ENCODE measurements at places on chromosomes 3 and 15.
A peak's percentile ranks its signal among the peaks of the same experiment; 100 is the strongest.

GRCh38 chr3:156176629-156177210, 56.3 kb downstream of the KCNAB1 start:
- no peak for DNase-seq

GRCh38 chr3:65783117-65783516, 255.6 kb downstream of the MAGI1 start:
- no peak for DNase-seq

DNA sequence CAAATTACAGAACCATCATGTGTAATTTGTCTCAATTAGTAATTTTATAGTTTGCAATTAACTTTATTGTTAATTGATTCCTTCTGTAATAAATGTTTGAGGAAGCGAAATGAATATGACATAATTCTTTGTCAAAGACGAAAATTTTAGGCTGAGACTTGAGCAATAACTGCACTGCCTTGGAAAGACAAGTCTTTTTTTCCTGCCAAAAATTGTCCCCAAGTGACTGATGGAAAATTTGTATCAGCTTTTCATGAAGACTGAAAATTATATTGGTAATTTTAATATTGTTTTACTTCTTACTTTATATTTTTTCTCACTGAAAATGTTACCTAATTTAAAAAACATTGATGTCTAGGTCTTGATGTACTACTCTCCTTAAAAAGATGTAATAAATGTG, 622.6 kb downstream of the NLGN1 start:
- DNase-seq: no peak

GRCh38 chr15:56524915-56525314, 60.0 kb upstream of the MNS1 start:
- DNase-seq: no peak

- DNase-seq: no peak
Observed at GRCh38 chr15:94743668-94744067, 512.3 kb downstream of the MCTP2 start.

- DNase-seq: peak; percentile 2
Observed at GRCh38 chr3:50978991-50979667, 304.4 kb downstream of the DOCK3 start.

DNA sequence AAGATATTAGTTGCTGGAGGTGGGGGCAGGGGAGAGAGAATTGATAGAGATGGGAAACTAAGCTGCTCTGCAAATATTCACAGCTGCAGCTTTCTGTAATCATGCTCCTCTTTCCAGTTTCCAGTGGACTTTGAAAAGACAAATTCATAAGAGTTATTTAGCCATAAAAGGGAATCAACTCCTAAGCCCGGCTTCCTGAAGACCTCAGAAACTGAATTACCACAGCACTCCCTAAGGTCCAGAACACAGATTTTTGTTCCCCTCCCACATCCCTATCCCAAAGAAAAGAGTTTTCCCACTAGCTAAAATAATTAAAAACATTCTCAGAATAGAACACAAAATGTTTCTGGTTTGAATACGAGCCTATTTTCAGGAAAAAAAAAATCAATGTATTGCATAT, 871.8 kb upstream of the NR2F2 start:
- DNase-seq: no peak

DNA sequence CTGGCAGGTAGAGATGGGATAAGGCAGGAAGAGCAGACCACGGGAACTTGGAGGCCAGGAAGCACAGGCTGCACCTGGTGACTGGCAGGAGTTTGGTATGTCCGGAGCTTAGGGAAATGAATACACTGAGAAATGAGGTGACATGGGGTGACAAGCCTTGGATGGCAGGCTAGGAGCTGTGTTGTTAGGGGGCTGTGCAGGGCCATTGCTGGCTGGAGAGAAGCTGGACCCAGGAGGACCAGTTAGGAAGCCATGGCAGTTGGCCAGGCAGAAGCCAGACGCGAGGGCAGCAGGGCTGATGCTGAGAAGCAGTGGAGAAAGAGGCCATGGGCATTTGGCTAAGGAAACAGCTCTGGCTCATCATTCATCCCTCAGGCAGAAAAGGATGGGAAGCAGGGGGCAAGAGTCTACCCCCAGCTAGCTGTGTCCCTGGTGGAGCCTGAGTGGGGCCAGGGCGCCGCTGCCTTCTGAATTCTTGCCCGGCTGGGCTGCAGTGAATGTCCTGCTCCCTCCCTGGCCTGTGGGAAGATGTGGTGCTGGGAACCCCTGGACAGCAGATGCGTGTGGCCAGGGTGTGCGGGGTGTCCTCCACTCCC, 255.8 kb downstream of the FAM43A start:
- DNase-seq: no peak

DNA sequence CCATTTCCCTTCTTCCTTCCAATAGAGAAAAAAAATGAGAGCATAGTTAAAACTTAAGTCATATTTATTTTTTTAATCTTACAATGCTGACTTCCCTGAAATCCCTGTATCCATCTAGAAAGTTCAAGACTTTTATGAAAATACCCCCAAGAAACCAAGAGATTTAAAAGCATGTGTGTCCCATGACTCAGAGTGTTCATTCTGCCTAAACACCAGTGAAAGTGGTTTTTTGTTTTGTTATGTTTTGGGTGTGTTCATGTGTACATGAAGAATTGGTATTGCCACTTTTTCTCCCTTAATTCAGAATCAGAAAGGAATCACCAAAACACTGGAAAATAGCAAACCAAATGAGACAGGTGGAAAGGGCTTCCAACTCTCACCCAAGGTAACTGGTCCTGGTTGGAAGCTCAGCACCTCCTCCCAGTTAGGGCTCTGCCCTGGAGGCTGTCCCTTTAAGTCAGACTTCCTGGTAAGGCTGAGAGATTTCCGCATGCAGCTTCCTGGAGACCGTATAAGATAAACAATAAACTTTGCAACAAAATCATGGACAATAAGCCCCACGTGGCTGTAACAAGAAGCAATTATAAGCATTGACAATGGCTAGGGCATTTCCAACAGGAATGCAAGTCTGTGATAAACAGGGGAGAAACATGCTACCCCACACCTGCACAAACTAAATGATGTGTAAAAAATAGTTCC, 121.9 kb upstream of the ARHGEF3 start:
- DNase-seq: no peak

DNA sequence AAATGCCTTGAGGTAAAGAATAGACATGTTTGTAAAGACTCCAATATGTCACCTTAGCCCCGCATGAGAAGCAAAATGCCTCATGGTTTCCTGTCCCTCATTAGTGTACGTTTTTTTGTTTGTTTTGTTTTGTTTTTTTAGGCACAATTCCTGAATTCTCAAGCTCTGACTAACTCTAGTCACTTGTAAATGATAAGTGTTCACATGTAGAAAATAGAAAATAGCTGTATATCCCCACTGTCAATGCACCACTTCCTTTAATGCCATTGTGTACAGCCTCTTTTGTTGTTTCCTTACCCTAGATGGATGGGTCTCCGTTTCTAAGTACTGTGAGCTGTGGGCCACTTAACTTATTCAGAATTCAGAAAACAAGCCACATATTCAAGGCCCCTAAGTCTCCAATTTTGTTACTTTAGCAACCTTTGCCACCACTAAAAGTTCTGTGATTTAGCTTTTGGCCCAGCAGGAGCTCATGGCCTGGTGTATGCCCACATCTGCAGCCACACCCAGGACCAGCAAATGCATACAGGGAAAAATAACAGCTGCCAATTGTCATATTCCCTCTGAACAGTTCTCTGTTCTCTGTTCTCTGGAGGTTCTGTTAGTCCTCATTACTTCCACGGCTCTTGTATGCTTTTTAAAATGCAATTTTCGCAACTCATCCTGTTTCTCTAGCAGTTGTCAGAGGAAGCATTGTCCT, 655.5 kb downstream of the GBE1 start:
- DNase-seq: no peak

DNA sequence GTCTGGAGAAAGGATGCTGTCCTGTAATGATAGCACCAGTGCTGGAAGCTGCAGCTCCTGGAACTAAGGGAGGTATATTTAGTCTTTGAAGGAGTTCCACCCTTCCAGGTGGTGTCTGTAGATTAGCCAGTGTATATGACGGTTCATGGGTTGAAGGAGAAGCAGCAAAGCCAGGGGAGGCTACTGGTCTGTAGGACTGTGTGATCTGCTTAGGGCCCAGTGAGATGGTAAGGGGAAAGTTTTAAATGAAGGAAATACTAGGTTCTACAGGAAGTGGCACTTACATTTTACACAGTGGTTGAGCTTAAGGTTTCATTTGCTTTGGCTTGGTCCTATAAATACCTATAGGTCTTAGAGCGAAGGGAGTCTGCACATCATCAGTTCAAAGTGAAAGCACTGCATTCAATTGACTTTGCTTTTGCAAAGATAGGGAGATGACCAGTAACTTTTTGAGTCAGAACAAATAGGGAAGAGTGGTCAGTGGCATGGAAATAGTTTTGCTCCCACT, 5.6 kb downstream of the SLC25A38 start:
- no peak for DNase-seq

DNA sequence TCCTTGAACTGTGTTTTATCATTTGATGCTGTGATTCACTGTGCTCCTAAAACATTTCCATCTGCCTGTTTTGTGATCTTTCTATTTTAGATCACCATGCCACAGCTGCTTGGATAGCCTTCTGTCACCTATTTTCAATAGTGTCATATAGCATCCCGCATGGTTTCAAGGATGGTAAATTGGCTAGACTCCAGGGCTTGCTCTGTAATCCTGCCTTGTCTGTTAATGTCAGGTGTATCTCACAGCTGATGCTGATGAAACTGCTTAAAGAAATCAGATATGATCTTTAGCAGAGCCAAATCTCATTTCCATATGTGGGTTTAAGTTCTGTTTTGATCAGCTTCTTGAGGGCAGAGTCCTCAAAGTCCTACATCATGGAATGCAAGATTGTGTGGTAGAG, 182.2 kb downstream of the UBE2E2 start:
- no peak for DNase-seq

- DNase-seq: no peak
Observed at GRCh38 chr3:24137334-24137733, 192.2 kb downstream of the NR1D2 start.

DNA sequence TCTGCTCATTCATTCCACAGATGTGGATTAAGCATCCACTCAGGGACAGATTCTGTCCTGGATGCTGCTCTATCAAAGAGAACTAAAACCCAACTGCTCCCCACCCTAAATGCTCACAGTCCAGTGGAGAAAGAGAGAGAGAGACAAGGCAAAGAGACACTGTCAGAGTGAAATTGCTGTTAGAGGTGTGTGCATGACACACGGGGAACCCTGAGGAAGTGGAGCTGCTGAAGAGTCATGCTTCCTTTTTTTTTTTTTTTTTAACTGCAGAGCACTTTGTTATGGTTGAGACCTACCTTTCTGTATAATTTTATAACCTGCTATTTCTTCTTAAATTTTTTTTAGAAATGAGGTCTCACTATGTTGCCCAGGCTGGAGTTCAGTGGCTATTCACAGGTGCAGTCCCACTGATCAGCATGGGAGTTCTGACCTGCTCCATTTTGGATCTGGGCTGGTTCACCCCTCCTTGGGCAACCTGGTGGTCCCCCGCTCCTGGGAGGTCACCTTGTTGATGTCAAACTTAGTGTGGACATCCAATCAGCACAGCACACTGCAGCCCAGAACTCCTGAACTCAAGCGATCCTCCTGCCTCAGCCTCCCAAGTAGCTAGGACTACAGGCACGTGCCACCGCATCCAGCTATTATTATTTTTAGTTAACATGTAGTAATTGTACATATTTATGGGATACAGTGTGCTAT, 18.2 kb upstream of the PSTPIP1 start:
- no peak for DNase-seq

DNA sequence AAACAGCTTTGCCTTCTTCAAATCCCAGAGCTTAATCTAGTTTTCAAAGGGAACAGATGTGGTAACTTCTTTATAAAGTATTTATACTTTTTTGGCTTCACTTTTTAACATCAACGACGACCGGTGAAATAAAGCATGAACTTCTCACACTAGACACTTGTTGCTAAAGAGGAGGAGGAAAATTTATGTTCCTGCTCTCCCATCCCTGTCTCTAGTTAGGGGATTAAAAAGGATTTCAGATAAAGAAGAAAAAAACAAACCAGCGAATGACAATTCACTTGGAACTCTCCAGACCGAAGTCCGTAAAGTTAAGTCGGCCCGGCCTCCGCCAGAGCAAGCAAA, 672 bp downstream of the NEDD4 start:
- no peak for DNase-seq
